ENCODE measurements at places on chromosomes 4 and X.

DNA sequence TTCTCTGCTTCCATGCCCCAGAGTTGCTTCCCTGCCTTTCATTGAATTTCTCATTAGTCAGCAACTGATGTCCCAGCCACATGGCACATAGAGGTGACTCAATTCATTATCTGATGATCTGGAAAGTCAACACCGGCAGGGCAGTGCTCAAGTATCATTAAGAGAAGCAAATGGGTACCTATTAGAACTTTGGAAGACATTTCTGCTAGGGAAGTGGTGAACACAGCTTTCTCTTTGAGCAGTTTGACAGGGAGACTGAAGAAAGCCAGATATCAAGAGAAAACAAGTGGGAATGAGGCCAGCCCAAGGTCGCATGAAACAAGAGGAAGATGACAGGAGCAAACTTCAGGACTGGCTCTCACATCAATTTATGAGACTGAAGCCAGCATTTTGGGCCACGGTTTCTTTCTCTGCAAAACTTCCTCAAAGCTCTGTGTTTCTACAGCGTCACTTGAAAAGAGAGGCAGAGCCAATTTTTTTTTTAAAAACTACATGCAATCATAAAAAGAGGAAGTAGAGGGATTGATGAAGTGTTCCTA lies 108.3 kb upstream of the RPS6KA3 start:
- DNase-seq = no peak

DNA sequence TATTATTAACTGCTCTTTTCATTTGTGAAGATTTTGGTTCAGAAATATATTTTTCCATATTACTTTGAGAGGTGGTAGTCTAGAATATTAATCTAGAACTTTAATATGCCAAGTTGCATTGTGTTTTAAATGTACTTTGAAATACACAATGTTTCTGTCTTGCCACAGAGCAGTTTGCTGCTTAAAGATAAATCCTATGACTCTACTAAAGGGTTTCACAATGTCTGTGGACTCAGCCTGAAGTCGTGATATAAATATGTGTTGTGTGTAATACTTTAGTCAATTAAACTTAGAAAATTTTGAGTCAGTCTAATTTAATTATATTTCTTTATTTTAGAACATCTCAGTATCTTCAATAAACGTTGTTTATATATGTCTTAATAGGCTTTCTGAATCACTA lies 1771.7 kb upstream of the PCDH7 start:
- peak; percentile 0 for DNase-seq

DNA sequence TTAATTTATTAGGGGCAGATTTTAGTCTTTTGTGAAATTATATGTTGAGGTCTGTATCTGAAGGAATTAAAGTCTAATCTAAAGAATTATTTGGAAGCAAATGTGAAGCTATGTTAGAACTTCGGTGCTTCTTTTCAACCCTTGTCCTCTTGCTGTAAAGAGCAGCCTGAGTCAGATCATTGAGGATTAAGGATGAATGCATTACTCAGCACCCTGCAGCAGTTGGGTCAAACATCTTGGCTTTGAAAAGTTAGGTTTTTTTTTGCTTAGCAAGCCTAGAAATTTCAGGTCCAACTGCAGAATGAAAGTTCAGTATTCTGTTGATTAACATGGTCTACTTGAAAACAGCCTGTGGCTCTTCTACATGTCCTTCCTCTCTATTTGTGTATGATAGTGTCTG lies 57.6 kb downstream of the SLC4A4 start:
- peak; percentile 57 for DNase-seq

DNA sequence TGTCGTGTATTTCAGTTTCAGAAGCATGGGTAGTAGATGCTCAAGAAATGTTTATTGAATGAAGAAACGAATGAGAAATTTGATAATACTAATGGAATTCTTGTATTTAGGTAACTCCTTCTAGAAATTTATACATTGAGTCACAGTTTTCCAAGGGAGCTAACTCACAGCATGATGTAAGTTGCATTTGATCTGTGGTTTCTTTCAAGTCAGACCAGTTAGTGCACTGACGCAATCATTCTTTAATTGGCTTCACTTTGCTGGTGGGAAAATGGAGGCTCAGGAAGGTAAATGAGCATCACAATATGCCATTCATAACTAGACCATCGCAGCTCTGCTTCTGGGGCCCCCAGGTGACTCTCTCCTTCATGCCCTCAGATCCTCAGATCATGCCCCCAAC lies 17.3 kb upstream of the CWH43 start:
- peak; percentile 68 for DNase-seq

- no peak for DNase-seq
These were observed 465.0 kb downstream of the IL15 start for GRCh38 chr4:142101401-142101800.

- peak; percentile 79 for DNase-seq
These were observed 815 bp downstream of the FAM53A start for GRCh38 chr4:1683261-1683735.

DNA sequence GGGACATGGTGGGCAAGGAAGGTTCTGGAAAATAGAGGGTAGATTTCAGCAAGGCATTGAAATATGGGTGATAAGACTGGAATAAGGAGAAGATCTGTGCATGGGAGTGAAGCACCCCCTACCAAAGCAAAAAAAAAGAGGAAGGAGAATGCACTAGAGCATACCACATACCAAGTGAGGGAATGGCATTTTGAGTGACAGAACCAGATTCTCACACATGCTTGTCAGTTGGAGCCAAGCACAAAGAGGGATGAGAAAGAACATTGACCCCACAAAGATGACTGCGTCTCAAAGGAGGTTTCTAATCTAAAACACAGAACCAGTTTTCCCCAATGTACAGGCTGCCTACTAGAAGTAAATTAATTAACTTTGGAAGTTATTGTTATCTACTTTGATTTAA lies 140.3 kb upstream of the SMAD1 start:
- DNase-seq = no peak

DNA sequence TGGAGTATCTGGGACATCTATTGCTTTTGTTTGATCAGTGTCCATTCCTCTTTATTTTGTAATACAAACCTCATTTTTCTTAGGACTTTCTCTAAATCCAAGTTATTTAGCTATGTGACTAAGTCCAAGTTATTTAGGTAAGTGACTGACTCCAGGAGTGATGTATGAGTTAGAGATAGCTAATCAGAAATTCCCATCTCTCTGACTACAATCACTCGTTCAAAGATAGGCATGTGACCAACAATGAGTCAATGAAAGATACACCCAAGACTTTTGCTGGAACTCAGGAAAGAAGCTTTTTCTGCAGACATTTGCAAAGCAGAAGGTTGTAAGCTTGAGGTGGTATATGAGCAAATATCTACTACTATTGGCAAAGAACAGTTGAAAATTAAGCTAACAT lies 72.5 kb upstream of the KCNIP4 start:
- DNase-seq = no peak

GRCh38 chrX:38860106-38861013 lies 59.1 kb downstream of the MID1IP1 start:
- no peak for DNase-seq

- DNase-seq = no peak
These were observed 76.1 kb downstream of the CHST7 start for GRCh38 chrX:46649421-46650260.

- no peak for DNase-seq
These were observed 216.4 kb upstream of the TET2 start for GRCh38 chr4:104930298-104930697.

DNA sequence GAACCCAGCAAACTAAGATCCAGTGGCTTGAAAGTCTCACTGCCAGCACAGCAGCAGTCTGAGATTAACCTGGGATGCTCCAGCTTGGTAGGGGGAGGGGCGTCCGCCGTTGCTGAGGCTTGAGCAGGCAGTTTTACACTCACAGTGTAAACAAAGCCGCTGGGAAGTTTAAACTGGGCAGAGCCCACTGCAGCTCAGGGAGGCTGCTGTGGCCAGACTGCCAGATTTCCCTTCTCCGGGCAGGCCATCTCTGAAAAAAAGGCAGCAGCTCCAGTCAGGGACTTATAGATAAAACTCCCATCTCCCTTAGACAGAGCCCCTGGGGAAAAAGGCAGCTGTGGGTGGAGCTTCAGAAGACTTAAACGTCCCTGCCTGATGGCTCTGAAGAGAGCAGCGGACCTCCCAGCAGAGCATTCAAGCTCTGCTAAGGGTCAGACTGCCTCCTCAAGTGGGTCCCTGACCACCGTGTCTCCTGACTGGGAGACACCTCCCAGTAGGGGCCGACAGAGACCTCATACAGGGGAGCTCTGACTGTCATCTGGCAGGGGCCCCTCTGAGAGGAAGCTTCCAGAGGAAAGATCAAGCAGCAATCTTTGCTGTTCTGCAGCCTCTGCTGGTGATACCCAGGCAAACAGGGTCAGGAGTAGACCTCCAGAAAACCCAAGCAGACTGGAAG lies 45.1 kb upstream of the CDX4 start:
- no peak for DNase-seq

- DNase-seq = no peak
These were observed 2.3 kb downstream of the VEGFC start for GRCh38 chr4:176790398-176790797.

DNA sequence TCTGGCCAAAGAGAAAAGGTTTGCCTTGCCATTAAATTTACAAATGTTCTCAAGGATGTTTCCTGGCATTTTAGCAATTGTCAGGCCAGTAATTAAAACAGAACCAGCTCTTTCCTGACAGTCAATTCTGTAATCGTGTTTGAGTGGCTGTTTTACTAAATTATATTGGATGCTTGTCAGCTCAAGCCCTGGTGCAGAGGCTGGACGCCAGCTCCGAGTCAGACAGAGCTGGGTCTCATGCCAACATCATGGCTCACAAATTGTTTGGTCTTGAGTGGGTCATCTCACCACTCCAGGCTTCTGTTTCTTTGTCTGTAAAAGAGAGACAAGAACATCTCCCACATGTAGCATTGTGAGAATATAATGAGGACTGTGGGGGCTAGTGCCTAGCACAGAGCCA lies 190.3 kb upstream of the PSAPL1 start:
- no peak for DNase-seq

DNA sequence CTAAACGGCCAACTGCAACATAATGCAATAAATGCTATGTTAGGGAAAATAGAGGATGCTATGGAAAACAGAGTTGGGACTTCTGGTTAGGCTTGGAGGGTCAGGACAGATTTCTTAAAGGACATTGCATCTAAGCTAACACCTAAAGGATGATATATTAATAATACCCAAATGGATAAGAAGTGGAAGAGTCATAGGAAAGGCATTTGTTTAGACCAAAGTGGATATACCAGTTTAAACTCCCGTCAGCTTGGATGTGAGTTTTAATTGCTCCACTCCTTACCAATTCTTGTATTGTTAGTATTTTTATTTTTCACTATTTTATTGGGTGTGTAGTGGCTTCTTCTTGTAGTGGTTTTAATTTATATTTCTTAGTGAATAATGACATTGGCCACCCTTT lies 93.9 kb downstream of the PTPN13 start:
- no peak for DNase-seq

DNA sequence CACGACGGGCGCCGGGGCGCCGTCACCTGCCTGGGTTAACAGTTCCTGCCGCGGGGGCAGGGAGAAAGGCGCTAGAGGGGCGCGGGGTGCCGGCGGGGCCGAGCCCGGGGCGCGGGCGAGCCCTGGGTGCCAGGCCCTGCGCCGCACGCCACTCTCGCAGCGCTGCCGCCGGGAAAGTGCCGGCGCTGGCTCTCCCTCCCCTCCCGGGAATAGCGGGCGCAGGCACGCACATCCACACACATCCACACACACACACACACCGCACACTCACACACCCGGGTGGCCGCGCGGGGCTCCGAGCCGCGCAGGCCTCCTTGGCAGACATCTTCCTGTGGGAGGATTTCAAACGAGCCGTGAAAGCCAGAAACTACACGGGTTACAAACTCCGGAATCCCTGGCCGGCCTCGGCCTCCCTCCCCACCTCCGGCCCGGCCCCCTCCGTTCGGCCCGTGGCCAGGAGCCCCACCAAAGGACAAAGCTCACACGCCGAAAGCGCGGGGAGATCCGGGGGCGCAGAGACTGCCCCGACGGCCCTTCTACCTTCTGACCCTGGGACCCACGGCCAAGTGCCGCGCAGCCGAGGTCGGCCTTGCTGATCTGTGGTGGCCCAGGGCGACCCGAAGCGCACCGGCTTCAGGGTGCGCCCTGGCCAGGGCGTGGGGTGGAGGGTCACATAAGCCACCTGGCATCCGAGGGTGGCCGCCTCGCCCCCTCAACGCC lies 92.3 kb downstream of the BCOR start:
- DNase-seq = no peak

DNA sequence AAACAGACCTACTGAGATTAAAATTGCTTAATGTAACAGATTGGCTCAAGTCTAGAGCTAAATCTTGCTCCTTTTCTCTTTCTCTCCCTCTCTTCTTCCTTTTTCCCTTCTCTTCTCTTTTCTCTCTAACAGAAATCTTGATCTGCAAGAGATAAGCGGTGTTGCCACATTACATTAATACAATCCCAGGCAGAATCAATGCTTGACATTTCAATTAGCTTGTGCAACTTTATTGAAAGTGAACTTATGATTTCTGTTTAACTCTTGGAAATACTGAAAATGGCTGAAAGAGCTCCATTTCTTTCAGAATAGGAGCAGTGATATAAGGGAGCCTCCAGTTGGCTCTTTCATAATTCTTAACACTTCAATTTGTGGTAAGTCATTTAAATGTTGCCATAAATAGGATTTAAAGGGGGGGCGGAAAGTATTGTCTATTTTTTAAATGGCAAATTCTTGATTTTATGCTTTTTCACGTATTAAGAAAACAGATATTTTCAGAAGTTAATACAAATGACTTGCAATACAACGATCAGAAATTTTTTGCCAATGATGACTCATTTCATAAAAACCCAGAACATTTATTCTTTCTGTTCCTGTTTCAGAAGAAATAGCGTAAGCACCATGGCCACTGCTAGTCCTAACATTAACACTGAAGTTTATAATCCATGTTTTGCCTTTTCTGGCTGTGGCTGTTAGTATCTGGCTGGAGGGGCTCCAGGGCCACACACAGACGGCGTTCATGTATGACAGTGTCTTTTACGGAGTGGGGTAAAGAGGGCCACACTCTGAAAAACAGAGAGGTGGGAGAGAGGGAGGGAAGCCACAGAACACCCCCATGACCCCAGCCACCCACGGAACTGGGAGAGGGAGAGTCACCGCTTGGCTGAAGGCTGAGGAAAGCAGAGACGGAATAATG lies 115.7 kb upstream of the FAT1 start:
- DNase-seq = peak; percentile 45

DNA sequence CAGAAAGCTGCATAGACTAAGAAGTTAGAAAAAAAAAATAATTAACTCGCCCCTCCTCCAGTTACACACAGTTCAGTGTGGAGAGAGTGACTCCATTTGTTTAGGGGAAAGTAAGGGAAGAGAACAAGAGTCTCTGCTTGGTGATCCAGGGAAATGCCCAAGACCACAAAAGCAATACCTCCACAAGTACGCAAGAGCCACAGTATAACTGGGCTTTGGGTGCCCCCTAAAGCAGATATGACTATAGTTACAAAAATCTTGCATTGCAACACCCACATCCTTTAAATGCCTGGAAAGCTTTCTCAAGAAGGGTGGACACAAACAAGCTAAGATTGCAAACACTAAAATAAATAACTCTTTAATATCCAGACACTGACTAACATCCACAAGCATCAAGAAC lies 164.2 kb upstream of the NRK start:
- DNase-seq = no peak

- no peak for DNase-seq
These were observed 260.7 kb downstream of the COL25A1 start for GRCh38 chr4:109041463-109042360.

- no peak for DNase-seq
These were observed 2.2 kb downstream of the NEXMIF start for GRCh38 chrX:74922922-74923543.

Data from skeletal muscle cell (primary cell).